ENCODE measurements at places on chromosomes 2 and 18.

GRCh38 chr18:59915606-59916005 is 15.8 kb downstream of the PMAIP1 start:
- DNase-seq: no peak

- DNase-seq: no peak
These were observed 13.4 kb downstream of the LAMA3 start for GRCh38 chr18:23702606-23703005.

- DNase-seq: no peak
These were observed 145.4 kb upstream of the FOSL2 start for GRCh38 chr2:28247290-28247689.

DNA sequence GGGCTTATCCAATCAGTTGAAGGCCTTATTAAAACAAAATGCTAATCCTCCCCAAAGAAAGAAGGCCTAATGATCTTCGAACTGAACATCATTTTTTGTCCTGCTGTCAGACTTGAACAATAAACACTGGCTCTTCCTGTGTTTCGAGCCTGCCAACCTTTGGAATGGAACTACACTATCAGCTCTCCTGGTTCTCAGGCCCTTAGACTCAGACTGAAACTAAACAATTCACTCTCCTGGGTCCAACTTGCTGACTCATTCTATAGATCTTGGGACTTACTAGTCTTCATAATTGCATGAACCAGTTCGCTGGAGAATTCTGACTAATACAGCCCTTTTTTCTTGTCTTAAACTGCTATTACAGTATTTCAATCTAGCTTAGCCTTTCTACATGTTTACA is 235.2 kb downstream of the LNPK start:
- DNase-seq: no peak

GRCh38 chr2:143968860-143969259 is 551.1 kb downstream of the ZEB2 start:
- DNase-seq: no peak

GRCh38 chr18:33660696-33661310 is 82.8 kb downstream of the ASXL3 start:
- no peak for DNase-seq

DNA sequence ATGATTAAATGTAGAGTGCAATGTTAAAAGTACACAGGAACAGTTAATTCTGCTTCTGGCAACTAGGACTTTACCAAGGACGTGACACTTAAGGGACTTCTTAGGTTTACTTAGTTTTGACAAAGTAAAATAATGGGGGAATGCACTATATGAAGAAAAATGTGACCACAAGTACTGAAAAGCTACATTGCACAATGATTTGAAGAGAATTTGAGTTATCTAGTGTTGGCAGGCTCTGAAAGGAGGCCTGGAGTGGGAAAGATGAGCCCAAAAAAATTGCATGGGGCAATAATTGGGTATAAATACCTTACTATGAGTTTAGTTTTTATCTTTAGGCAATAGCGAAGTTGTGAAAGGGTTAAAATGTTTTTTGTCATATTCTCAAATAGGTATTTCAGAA is 173.7 kb downstream of the DOK6 start:
- no peak for DNase-seq

DNA sequence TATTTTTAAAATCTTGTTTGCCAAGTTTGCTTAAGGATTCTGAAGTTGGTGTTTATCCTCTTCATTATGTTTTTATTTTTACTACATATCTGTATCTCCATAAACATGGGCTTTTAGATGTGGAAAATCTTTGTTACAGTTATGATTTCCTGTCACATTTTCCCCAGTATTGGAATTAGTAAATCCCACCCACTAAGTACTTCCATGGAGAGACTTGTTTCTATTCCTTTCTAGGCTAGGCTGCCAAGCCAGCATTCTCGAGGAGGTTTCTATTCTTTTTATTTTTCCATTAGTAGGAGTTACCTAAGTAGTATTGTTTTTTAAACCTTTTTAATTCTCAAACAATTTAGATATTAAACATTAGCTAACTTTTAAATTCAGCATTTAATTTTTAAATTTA is 22.1 kb downstream of the PKP4 start:
- no peak for DNase-seq

- DNase-seq: no peak
These were observed 113.9 kb downstream of the MREG start for GRCh38 chr2:215899141-215900074.

DNA sequence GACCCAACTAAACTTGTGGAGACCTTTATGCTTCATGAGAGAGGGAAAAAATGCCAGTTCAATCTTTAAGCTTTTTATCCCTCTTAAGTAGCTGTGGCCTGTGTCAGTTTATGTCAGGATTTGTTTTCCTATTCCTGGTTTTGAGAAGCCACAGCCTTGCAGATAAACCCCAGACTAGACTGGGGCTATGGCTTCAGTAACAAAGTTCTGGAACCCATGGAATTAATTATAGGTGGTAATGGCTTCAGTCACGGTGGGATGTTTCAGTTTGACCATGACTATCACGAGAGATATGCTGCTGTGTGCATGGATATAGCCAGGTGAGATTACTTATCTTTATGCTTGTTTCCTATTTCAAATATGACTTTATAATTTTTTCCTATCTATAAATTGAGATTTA is 134.8 kb downstream of the RAPGEF4 start:
- no peak for DNase-seq

GRCh38 chr2:169237286-169237685 is 125.0 kb downstream of the LRP2 start:
- no peak for DNase-seq

- no peak for DNase-seq
These were observed 16.9 kb downstream of the ZNF236 start for GRCh38 chr18:76839086-76839794.

DNA sequence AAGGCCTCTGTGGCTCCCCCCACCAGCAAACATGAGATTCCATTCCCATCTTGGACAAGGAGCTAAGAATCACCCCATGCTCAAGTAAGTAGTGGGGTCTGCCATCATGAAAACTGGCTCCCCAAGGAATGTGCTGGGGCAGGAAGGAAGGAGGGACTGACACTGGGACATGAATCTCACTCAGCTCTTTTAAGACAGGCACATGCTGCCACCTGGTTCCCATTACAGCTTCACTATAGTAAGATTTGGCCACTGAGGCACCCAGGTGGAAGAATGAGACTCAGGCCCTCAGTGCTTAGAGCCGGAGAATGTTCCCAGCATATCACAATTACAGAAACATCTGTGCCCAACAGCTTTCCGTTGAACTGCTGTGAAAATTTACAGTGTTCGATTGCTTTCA is 38.7 kb downstream of the OSR1 start:
- DNase-seq: no peak

Measured in naive thymus-derived CD8-positive, alpha-beta T cell (primary cell).